ENCODE measurements at places on chromosomes 5 and 9.

DNA sequence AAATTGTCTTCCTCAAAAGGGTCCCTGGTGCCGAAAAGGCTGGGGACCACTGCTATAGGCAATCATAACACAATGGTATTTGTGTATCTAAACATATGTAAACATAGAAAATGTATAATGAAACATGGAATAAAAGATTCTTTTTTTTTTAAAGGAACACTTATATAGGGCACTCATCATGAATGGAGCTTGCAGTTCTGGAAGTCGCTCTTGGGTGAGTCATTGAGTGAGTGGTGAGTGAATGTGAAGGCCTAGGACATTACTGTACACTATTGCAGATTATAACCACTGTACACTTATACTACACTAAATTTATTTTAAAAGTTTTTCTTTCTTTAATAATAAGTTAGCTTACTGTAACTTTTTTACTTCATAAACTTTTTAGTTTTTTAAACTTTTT, 176.4 kb downstream of the ARRDC3 start:
- no peak for DNase-seq

DNA sequence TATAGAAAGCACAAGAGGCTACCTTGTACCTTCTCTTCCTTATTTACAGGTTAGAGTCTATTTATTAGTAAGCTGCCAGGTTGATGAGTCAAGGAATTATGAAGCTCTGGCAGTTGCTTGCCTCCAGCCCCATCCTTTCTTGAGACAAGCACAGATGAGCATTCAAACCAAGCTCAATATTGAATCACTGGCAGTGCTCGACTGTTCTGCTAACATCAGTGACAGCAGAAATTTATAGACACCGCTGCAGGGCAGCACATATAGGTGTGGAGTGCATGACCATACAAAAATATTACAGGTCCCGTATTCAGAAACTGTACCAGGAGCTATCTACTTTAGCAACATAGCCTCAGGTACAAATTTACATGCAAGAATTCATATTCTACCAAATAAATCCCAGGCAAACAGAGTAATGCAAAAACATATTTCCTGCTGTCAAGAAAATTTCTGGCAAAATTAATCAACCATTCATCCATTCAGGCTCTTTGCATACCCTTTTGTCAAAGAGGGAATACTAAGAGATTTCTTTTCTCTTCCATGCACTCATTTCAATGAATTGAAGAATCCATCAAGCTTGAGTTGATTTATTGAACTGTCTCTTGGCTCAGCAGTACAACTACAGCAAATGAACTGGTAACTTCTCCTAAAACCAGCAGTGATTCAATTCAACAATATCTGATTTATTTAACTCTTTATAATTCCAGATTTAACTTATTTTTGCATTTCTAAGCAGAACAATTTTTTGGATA, 26.9 kb upstream of the PCA3 start:
- DNase-seq, result no peak

DNA sequence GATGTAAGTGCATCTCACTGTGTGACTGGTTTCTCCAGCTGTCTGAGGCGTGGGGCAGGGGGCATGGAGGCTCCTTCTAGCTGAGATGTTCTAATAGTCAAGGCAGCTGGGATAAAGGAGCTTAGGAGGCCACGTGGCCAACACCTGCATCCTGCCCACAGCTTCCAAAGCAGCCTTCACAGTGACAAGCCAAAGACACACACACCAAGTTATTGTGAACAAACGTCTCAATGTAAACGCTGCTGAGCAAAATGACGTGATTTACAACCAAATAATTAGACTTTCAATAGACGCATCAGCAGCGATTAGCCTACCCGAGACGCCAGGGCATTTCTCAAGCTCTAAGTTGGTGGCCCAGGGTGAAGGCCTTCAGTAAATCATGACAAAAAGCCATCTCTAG, 23.2 kb upstream of the SLC25A51 start:
- DNase-seq, result no peak

GRCh38 chr9:96514108-96514799, 64.3 kb downstream of the HABP4 start:
- no peak for DNase-seq

DNA sequence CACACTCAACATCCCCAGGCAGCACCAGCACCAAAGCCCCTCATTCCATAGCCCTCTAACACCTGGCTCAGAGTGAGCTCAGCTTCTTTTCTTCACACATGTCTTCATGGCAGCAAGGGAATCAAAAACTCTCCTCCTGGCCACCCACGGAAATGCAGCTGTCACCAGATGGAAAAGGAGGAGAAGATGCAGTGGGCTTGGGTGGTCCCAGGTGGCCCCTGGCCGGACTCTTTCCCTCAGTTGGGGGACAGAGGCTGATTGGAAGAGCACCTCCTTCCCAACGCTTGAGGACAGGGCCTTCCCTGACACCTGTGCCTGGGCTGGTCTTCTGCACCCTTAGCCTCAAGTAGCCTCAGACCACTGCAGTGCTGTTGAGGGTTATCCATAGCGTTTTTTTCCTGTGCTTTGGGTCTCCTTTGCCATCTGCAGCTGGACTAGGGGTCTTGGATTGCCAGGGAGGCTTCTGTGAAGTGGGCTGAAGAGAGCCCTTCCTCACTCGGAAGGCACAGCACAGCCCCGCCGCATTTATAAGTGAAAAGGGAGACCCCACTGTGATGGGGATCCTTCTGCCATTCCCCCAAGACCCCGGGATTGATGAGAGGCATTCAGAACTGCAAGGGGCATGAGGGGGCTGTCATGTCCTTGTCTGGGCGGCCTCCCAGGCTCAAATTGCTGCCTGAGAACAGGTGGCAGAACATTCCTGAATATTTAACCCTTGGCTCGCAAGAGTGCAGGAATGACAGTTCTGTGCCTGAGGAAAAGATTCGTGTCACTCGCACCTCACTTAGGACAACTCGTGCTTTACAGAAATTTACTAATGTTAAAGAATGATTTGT, 200.0 kb downstream of the AUH start:
- DNase-seq, result no peak

DNA sequence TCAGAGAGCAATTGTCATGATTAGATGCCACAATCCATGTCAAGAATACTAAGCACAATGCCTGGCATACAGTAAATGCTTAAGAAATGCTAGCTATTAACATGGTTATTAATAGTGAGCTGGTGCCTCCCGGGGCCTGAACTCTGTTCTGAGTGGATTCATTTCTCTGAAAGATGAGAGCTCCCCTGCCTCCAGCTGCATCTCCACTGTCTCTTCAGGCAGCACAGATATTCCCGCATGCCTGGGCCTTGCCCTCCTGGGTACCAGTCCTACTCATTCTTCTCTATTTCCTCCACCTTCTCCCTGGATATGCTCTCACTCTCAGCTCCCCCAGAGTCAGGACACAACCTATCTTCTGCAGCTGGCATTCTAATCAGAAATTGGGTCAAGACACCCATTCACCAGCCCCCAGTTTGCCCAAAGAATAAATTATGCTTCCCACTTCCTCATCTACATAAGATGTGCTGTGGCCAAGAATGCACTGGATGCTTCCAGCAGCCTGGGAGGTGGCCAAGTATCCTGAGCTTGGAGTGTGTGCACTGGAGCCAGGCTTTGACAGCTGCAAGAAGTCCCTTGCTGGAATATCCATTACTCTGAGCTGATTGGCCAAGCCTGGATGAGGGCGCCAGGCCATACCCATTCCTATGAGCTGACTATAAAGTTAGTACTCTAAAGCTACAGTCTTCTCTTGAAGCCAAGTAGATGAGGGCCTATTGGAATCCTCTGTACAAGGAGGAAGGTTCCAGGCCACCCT, 669.0 kb downstream of the ACTL7B start:
- DNase-seq, result no peak

GRCh38 chr9:104075801-104076753, 18.0 kb upstream of the SMC2 start:
- no peak for DNase-seq

DNA sequence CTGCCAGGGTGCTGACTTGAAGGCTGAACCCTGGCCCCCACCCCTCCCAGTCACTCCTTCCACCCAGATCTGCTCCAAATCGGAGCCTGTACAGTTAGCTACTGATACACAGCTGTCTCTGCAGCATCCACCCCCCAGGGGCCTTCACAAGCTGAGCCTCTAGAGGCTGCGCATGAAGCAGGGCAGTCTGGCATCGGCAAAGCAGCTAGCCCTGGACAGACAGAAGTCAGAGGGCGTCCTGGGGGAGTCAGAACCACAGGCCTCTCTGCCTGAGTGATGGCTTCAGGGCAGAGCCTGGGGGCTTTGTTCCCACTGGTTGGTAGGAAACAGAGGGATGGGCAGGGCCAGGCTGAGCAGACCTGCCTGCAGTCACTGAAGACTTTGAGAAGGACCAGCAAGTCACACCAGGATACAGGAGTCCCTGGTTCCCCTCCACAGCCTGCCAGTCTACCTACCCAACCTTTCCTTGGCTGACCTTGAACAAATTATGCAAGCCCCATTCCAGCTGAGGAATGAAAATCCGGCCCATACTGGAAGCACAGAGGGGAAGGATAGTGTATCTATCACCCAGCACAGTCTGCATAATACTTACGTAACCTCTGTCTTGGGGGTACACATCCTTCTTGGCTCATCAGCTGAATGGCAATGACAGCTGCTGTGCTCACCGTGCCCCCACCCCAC, 8.8 kb downstream of the VDAC1 start:
- DNase-seq, result no peak
